MG63 (cell line): ENCODE measurements at places on chromosomes 7 and 10. TPM values are rescaled to one million over a fixed set of nuclear protein-coding genes. Genes with fewer than 3 reads are reported as not detected.
A peak's percentile ranks its signal among the peaks of the same experiment; 100 is the strongest.

The OLAH gene
- 0.23 TPM in 1 of 2 replicates, not detected in the other for total RNA-seq

The ADAP1 gene
- total RNA-seq, result 7.6 and 9.6 TPM in 2 replicates

The CYP3A7 gene
- not detected in 2 replicates for total RNA-seq

The ADCY1 gene
- total RNA-seq, result 0.66 and 3.9 TPM in 2 replicates

The MUC3A gene
- total RNA-seq, result not detected in 2 replicates

The CALML5 gene
- total RNA-seq, result not detected in 2 replicates

The CYP26C1 gene
- total RNA-seq, result not detected in 2 replicates

The CH25H gene
- 0.63 TPM in 1 of 2 replicates, not detected in the other for total RNA-seq

The CD36 gene
- total RNA-seq, result not detected in 2 replicates

The SFMBT2 gene
- 0.03 TPM in 1 of 2 replicates, not detected in the other for total RNA-seq

The SLC39A12 gene
- total RNA-seq, result 0.23 TPM in 1 of 2 replicates, not detected in the other

The NFE2L3 gene
- total RNA-seq, result 15.2 and 19.2 TPM in 2 replicates

The FXYD4 gene
- not detected in 2 replicates for total RNA-seq

The SPDYE8 gene
- not detected in 2 replicates for total RNA-seq

The PNLIPRP3 gene
- total RNA-seq, result not detected in 2 replicates

- peak; percentile 58 for DNase-seq
Measured at GRCh38 chr7:92158660-92159575, 20.0 kb downstream of the LRRD1 start.

DNA sequence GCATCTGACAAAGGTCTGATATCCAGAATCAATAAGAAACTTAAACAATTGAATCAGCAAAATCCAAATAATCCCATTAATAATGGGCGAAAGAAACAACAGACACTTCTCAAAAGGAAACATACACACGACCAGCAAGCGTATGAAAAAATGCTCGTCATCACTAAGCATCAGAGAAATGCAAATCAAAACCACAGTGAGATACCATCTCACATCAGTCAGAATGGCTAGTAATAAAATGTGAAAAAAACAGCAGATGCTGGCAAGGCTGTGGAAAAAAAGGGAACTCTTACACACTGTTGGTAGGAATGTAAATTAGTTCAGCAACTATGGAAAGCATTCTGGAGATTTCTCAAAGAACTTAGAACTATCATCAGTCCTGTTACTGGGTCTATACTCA, 496.7 kb downstream of the SH2D4B start:
- DNase-seq, result no peak

DNA sequence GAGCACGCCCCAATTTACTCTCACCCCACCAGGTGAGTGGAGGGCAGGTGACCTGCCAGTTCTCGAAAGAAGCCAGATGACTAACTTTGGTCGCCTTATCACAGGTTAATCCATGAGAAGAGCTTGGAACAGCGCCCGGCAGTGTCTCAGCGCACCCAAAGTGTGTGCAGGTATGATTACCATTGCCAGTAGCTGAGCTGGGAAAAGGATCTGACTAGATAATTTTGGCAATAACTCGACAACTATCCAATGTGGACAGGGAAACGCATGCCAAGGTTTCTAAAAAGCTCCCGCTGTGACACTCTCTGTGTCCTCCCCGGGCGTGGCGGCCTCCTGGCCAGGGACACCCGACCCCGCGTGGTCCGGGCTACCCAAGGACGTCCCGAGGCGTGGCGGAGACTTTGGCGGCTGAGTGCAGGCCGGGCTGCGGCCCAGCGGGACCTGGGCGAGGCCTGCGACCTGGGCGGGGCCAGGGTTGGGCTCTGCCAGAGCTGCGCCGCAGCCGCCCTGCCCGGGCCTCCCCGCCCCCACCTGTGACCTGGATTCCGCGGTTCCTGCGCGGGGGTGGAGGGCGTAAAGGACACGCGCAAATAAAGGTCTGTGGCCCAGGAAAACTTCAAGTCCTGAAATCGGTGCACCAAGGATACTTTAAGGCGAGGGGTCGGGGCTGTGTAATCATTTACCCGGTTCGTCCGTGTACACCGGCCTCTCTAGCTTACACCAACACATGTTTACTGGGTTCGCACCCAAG, 13.7 kb upstream of the WAPL start:
- peak; percentile 44 for DNase-seq

- DNase-seq, result no peak
Measured at GRCh38 chr10:98646998-98647917, 200.5 kb upstream of the HPS1 start.

- DNase-seq, result no peak
Measured at GRCh38 chr7:157047148-157047547, 36.7 kb upstream of the MNX1 start.

- no peak for DNase-seq
Measured at GRCh38 chr7:51269321-51269720, 47.3 kb downstream of the COBL start.

DNA sequence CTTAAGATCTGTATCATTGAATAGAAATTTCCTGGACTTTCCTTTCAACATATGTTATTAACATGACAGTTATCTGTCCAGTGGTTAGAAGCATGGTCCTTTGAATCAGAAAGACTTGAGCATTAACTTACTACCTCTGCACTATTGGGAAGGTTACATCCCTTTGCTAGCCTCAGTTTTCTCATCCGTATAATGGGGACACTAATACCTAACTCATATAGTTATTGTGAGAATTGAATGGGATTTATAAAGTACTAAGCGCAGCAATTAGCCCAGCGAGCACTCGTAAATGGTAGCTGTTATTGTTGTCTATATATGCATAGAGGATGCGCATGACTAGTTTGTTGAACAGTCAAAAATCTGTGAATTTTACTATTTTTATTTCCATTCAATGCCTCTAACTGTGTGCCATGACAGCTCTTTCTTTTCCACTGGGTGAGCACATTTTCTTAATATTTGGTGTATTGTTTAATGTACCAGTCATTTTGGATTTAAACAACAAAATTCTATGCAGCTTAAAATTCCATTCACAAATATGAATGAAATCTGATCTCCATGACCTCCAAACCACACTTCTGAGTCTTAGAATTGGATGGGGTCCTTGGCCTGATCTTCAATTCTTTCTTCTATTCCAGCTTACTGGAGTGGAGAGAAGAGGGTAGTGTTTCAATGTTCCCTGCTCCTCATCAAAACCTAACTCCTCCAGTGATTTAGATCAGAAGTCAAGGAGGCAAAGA, 65.0 kb downstream of the CACNB2 start:
- no peak for DNase-seq

DNA sequence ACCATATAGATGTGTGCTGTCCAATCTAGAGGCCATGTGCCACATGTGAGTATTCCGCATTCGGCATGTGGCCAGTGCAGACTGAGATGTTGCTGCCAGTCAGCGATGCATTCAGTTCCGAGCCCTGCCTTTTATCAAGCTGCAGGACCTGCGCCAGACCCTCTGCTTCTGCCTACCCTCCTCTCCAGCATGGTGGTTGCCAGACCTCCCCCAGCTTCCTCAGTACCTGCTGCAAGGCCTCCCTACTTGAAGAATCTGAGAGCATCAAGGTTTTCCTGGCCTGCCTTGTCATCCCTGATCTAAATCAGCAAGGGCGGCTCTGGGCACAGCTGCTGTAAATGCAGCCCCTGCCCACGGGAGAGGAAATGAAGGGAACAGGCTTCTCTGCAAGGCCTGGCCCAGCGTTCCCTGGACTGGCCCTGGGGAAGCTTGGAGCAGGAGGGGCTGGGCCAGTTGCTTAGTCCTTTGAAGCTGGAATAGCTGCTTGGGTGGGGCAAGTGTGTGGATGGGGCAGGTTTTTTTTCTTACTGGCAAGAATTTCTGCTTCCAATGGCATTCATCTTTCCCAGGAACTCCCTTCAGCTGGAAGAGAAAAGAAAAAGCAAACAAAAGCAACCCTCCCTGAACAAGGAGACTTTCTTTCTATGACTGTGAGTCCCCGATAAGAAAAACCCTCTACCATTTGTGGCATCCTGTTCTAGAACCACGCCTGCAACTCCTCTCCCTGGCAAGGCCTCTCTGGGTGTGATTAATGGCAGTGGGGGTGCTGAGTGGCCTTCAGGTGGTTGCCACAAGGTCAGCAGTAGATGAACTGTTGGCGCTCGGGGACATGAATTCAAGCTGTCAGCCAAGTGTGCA, 93.0 kb downstream of the NHLRC2 start:
- DNase-seq, result no peak

- DNase-seq, result no peak
Measured at GRCh38 chr7:150435390-150436073, 14.9 kb upstream of the GIMAP8 start.

- DNase-seq, result no peak
Measured at GRCh38 chr10:108583877-108584276, 1339.4 kb downstream of the XPNPEP1 start.

DNA sequence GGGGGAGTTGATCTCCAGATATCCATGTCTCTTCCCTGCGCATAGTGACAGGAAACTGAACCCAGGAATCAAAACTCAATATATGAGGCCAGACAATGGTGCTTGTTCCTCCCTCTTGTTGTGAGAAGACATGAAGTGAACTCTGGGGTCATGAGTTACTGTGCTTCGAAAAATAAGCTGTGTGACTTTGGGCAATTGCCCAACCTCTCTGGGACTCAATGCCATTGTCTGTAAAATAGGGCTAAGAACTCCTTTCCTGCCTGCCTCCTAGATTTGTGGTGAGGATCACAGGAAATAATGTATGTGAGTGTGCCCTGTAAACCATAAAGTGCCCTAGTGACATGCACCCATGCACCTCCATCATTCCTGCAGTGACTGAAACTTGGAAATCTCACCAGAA, 48.4 kb downstream of the SYPL1 start:
- no peak for DNase-seq

DNA sequence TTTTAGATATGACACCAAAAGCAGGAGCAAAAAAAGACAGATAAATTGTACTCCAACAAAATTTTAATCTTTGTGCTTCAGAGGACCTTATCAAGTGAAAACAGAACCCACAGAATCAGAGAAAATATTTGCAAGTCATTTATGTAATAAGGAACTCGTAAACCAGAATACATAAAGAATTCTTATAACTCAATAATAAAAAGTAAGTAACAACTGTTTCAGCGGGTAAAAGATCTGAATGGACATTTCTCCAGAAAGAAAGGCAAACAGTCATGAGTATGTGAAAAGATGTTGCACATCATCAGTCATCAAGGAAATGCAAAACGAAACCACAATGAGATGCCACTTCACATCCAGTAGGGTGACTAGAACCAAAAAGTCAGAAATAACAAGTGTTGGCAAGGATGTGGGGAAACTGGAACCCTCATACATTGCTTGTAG, 167.7 kb upstream of the KCTD7 start:
- DNase-seq, result no peak

DNA sequence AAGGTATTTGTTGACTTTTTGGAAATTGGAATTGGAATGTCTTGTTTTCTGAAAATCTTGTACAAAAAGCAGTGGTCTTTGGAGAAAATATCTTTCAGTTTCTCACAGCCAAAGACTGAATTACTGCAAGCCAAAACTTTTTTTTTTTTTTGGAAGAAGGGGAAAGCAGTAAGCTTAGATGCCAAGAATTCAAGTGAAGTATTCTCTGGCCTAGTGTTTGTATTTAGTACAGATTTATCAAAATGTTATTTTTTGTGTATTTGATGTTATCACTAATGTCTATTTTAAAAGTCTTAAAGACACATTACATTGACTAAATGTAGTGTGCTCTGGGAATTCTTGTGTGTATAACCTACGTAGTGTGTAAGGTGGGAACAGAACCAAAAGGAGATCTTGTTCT, 6.2 kb downstream of the TET1 start:
- DNase-seq, result no peak

DNA sequence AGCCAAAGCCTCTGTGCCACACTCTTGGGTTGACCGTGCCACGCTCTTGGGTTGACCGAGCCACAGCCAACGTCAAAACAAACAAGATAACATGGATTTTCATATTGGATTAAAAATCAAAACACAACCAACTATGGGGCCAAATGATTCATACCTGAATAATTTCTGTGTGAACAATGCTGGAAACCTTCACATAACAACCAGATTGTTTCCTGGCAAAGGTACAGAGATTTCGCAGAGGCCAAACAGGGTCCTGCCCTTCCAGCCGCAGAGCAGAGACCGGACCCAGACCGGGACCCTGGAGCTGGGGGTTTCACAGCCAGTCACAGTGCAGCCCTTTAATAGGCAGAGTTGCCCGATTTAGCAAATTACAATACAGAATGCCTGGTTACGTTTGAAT, 40.5 kb downstream of the ITIH5 start:
- DNase-seq, result peak; percentile 40
